ENCODE measurements at places on chromosomes 13 and 19.
A peak's percentile ranks its signal among the peaks of the same experiment; 100 is the strongest.

DNA sequence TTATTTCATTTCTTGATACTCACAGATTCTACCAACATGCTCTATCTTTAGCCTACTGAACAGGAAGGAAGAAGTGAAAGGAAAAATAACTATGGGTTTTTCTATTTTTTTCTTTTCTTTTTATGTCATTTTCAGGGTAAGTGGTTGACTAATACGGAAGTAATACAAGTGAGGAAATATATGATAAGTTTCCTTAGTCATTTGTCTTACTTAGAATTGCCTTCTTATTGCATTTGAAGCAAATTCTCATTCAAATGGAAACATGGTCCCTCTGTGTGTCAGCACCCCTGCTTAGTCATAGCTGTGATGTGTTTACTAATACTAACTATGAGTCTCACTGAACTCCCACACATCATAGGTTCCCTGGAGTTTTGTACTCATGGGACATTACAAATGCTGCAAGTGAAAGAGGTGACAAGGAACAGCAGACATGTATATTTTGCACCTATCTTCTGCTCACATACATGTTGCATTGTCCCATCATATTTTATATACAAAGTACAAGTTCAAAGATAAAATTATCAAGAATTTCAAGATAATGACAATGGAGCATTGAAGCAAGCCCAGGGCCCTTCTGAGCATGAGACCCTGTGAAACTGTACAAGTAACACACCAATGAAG lies 60.1 kb downstream of the DCT start:
- peak; percentile 15 for DNase-seq

DNA sequence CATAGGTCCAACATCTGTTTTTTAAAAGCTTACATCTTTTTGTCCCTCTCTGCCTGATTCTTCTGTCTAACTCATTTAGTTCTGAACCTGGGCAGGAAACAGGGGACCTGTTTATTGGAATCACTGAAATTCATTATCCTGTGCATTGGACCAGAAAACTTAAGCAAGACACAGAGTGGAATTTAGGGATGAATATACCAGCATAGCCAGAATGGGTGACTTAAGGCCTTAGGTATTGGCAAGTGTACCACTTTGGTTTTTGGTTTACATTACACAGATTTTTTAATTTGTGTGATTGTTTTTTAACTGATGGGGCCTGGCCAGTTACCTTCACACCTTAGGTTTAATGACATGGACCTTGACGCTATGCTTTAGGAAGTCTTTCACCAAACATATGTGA lies 232.5 kb downstream of the GPC5 start:
- DNase-seq: no peak

DNA sequence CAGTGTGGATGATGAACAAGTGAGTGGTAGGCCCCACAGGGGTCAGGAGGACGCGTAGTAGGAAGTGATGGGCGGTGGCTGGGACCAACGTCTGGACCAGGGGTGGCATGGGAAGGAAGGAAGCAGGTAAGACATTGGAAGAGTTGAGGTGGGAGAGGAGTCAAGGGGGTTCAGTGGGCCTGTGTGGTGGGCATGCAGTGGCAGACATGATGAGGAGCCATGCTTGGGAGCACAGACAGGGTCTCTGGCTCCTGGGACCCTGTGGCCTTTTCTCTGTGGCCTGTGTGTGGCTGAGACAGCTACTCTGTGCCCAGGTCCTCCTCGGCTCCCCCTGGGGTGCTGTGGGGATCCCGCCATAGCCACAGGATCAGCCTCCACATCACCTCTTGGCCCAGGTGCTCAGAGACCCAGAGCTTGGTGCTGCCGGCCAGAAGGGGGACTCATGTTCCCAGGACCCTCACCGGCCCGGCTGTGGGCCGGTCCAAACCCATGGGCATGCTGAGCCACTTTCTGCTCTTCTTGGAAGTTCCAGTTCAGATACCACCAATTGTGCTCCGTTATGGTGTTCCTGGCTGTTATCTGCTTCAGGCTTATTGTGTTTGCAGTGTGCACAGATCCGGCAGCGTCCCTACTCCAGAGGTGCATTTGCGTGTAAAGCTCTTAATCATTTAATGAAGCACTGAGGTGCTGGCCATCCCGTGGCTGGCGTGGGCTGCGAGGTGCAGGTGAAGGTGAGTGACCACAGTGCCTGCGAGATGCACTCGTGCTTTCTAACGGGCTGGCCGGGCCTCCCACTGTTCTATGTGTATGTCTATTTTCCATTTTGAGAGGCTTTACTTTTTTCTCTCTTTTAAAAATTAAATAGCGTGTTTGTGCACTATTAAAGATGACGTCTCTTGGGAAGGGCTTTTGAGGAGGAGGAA lies 147.9 kb downstream of the TEX29 start:
- no peak for DNase-seq

DNA sequence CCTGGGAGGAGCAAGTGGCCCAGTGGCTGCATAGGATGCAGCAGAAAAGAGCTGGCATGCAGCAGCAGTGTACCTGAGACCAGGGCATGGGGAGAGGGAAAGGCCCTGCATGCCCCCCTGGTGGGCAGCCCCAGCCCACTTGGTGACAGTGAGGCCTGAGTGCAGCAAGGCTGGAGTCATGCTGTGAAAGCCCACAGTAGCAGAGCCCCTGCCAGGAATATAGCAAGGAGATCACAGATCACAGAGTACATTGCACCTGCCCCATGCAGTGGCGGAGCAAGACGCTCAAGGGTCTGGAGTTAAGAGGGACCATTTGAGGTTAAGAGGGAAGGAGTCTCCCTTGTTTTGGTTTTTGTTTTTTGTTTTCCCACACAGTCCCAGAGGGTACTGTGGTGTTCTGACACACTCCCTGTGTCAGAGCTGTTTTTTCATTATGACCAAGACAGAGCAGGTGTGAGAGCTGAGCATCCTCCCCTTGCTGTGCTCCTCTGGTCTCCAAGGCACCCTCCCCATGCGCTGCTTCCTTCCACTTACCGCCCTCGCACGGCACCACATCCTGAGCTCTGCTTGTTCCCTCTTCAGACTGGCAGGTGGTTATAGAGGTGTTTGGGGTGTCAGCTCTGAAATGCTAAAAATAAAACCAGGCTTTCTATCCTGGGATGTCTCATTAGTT lies 85.0 kb upstream of the UBL3 start:
- no peak for DNase-seq

DNA sequence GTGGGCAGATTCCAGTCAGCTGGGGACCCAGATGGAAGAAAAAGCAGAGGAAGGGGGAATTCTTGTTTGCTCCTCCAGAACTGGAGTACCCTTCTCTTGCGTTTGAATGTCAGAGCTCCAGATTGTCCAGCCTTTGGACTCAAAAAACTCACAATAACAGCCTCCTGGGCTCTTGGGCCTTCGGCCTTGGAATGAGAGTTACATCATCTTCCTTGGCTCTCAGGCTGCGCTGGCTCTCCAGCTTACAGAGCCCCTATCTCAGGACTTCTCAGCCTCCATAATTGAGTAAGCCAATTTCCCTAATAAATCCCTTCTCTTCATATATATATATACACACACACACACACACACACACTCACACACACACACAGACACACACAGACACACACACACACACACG lies 1215.7 kb upstream of the SLC10A2 start:
- no peak for DNase-seq

- no peak for DNase-seq
Measured at GRCh38 chr13:27578121-27579030, 42.0 kb downstream of the LNX2 start.

DNA sequence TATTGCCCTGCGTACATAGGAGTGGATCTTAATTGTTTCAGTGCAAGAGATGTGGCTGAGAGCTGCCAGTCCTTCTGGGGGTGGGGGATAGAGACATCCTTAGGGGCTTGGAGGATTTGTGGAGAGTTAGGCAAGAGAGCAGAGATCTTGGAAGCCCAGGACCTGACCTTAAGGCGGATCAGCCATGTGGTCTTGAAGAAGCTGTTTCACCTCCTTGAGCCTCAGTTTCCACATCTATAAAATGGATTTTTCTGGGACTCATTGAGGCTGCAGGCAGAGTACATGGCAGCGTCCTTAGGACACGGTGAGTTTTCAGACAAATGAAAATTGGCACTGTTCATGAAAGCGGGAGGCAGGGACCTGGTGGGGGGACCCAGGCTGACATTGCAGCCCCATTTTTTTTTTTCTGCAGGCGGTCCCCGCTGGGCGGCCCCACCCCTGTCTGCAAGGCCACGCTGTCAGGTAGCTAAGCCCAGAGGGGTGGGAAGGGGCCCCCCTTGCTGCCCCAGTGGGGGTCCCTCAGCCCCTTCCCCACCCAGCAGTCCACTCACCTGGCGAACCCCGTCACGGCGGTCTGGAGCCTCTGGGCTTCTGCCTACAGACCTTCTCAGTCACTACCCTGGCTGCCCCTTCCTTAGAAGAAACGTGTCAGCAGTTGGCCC lies 30.0 kb downstream of the PDE4A start:
- no peak for DNase-seq

- DNase-seq: no peak
Measured at GRCh38 chr13:51562011-51562671, 22.1 kb upstream of the WDFY2 start.

DNA sequence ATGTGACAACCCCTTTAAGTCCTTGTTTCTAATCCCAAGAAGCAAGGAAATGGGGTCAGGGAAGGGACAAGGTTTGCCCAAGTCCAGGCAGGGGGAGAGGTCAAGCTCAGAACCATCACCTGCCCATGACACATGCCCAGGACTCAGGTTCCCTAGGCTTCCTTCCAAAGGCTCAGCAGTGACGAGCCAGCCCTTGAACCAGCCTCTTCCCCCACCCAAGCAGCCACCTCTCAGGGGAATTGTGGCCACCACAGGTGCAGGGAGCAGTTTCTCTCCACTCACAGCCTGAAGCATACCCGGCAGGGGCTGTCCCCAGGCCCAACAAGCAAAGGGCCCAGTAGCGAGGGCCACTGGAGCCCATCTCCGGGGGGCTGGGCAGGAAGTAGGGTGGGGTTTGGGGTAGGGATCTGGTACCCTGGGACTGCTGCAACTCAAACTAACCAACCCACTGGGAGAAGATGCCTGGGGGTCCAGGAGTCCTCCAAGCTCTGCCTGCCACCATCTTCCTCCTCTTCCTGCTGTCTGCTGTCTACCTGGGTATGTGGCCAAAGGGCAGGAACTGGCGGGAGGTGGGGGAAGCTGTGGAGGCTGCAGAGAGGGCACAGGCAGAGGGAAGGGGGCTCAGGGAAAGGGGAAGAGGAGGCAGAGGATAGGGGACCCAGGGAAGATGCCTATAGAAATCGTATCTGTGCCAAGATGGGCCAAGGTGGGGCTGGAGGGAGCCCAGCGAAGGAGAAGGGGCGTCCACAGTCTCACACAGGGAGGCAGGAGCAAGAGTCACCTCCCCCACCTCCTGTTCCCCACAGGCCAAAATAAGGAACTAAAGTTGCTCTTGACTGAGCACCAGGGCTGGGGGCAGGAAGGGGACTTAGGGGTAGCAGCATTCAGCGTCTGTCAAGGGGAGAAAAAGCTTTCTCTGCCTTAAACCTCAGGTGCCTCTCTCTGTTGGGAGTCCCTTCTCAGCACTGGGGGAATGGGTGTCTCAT lies at the start of gene CD79A:
Gene CD79A, plus strand, starts transcription at position 433 of the 986 bp plus-strand sequence. Its CDS starts 26 bp downstream, at position 459.
- DNase-seq: no peak

- no peak for DNase-seq
Measured at GRCh38 chr13:99809926-99810325, 161.6 kb downstream of the ZIC5 start.

- DNase-seq: no peak
Measured at GRCh38 chr19:48174445-48175030, 4.1 kb downstream of the ZSWIM9 start.

- DNase-seq: no peak
Measured at GRCh38 chr19:2532252-2533071, 56.5 kb downstream of the GADD45B start.

- DNase-seq: no peak
Measured at GRCh38 chr13:112724788-112725345, 35.0 kb downstream of the ATP11A start.

DNA sequence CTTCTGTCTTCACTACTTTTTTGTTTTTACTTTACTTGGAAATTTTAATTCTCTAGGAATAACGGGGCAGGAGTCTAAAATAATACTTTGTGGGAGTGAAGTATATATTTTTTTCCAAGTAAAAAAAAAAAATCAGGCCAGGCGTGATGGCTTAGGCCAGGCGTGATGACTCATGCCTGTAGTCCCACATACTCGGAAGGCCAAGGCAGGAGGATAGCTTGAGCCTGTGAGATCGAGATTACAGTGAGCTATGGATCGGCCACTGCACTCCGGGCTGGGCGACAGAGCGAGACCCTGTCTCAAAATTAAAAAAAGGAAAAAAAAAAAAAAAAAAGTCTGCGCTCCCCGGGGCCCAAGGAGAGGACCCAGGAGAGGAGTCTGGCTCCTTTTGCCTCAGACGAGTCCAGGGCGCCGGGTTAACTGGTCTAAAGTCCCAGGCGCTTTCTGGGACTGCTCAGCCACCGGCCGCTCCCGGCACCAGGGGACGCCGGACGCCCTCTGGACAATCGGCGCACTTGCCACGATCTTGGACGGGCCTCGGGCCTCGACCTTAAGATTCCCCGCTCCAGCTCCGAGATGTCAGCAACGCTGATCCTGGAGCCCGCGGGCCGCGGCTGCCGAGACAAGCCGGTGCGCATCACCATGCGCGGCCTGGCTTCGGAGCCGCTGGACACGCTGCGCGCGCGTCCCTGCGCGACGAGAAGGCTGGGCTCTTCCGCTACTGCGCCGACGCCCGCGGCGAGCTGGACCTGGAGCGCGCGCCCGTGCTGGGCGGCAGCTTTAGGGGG lies 2.7 kb upstream of the ZFP82 start:
- no peak for DNase-seq

DNA sequence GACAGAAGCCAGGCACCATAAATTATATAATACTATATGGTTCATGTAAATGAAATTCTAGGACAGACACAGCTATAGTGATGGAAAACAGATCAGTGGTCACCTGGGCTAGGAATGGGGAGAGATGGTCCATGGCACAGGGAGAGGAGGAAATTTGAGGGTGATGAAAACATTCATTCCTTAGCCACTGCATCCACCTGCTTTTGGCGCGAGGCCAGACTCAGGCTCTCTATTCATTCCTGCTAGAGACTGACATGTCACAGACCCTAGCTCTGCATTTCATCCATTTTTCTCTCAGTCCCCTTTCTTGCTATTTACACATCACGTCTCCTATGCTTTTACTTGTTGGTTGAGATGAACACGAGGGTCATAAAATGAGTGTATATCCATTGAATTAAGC lies 628.3 kb upstream of the SLC10A2 start:
- DNase-seq: no peak

- DNase-seq: no peak
Measured at GRCh38 chr19:34341935-34342680, 22.9 kb upstream of the GPI start.

DNA sequence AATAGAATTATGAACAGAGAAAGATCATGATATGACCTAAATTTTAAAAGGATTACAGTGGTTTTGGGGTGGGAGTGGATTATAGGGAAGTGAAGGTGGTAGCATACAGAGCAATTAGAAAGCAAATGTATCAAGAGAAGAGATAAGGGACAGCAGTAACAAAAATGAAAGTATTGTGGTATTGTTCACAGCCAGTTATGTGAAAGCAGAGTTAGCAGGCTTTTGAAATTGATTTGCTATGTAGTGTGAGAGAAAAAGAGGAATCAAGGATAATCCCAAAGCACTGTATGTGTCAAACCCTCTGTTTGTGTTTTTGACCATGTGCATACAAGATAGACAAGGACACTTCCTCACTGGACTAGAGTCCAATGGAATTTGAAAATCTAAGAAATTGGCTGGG lies 1721.4 kb downstream of the PCDH9 start:
- no peak for DNase-seq

GRCh38 chr13:72889495-72889894 lies 107.6 kb downstream of the PIBF1 start:
- DNase-seq: no peak

Measured in AG04450 (cell line).